ENCODE measurements at places on chromosomes 2 and 18.

DNA sequence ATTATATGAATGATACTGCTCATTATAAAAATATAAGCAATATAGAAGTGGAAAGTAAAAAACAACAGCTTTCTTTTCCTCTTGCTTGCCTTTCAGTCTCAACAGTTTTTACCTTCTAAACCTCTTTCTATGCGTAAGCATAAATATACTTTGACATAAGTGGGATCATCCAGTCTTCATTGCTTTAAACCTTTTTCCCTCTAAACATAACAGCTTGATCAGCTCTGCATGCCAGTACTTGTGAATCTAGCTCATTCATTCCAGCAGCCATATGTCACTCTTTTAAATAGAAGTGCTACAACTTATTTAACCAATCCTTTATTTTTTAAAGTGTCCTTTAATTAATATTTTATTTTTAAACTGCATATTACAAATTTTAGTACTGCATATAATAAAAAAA is 88.1 kb downstream of the TTC27 start:
- DNase-seq: no peak

DNA sequence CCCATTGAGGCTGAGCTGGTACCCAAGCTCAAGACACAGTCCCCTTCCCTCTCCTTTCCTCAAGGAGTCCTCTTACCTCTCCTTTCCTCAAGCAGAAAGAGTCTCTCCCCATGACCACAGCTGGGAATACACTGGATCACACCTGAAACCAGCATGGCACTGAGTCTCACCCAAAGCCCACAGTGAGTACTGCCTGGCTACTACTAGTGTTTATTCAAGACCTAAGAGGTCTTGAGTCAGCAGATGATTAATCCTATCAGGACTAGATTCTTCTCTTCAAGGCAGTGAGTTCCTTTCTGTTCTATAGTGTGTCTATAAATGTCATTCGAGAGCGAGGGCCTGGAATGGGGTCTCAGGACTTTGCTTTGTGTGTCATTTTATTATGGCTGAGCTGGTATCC is 111.4 kb downstream of the METTL4 start:
- no peak for DNase-seq

GRCh38 chr2:212494418-212495020 is 44.1 kb downstream of the ERBB4 start:
- DNase-seq: no peak

DNA sequence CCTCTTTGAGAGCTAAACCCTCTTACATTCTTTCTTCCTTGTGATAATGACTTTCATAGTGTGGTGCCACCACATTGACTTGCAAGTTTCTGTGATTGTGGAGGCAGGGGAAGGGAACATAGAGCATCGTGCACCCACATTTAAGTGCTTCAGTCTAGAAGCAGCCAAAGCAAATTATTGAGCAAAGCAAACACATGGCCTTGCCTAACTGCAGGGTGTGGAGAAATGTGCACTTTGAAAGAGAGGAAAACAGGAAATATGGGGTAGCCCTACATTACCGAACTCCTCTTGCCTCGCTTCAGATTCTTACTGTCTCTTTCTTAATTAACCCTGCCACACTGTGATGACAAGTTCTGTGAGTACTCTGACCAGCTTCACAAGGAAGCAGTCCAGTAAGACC is 814.6 kb downstream of the SLC4A3 start:
- DNase-seq: no peak

DNA sequence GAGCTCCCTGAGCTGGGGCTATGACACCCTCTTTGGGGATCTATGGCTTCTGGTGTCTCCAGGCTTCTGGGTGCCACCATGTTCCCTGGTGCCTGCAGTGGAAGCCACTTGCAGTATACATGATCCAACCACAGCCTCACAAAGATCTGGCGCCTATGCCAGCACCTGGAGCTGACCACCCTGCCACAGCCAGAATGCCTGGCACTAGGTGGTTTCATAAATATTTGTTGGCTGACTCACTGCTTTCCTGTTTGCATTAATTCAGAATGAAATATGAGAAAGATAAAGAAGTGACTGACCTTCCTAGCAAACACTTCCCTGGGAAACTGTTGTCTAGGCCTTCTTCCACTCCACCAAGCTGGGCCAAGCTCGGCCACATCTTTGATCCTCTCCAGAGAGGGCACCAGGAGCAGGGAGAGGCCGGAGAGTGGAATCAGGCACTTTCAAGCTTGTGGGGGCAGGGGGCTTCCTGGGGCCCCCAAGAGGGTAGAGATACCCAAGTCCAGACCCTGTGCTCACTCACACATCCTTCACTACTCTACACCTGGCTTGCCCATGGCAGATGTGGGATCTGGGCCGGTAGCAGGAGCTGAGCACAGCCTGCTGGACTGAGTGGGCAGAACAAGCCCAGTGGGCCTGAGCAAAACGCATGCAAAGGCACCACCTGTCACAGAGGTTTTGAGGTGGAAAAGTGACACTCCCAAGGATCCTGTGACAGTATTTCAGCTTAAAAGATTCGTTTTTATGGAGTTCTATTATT is 565.7 kb downstream of the SLC4A3 start:
- peak; percentile 77 for DNase-seq

DNA sequence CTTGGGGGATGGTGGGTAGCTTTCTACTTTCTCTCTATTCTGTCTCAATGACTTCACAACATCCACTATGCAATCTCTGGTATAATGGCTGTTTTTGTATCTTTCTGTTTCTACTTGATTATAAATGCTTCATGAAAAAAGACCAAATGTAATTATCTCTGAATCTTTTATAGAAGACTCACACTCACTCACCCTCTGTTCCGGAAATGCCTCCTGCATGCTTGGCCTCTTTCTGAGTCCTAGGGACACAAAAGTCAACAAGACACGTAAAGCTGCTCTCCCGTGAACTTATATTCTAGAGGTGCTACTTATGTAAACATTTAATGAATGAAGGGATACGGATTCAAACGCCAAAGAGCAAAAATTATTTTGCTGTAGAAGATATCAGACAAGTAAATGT is 502.2 kb upstream of the SOX11 start:
- no peak for DNase-seq

- DNase-seq: no peak
Observed at GRCh38 chr2:239236808-239237205, 164.0 kb downstream of the HDAC4 start.

DNA sequence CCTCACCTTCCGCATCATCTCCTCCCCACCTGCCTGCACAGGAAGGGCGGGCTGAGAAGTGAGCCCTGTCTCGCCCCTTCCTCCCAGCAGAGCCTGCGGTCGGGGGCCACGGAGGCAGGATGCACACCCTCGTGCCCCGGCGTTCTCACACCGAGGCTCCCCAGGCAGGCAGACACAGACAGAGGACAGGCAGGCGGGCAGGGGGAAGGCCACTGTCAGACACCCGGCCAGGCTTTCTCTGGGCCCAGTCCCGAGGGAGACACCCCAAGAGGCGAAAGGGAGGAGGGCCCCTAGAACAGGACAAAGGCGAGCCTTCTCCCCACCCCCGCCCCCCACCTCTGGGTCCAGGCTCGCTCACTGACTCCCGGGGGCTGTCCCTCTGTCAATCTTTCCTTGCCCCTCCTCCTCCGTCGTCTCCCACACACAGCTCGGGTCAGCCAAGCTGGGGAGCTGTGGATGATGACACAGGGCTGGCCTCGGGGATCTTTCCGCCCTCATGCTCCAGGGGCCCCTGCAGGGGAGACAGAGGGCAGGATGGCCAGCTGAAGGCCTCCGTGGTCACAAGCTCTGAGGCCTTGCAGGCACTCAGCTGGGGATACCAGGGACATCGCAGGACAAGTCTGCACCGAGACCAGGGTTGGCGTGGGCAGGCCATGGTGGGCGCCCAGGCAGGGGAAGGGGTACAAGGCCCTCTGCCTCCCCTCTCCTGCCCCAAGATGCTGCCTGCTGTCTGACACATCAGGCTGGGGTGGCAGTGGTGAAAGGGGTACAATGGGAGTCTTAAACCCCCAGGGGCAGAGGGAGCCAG is 24.9 kb downstream of the BIN1 start:
- DNase-seq: no peak

DNA sequence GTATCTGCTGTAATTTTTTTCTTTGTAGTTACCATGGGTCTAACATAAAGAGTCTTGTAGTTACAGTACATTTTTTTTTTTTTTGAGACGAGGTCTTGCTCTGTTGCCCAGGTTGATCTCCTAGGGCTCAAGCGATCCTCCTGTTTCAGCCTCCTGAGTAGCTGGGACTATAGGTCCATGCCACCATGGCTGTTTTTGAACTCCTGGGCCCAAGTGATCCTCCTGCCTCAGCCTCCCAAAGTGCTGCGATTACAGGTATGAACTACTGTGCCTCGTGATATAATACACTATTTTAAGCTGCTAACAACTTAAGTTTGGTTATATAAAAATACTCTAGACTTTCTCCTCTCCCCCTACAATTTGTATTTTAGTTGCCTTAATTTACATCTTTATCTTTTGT is 46.3 kb downstream of the ASB1 start:
- DNase-seq: no peak

DNA sequence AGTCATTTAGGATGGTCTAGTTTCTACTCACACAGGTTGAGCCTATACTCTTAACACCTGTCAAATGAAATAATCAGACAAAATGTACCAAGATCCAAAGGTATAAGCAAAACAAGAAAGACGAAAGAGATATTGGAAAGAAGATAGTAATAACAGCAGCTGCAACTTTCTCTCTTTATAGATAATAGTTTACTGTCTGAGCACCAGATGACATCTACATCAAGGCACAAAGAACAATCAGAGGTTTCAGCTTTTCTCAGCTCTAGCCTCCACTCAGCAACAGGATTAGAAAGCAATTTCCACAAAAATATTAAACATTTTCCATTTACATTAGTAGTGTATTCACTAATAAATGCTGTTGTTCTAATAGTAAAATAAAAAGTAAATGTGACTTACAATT is 66.3 kb downstream of the RTTN start:
- no peak for DNase-seq

DNA sequence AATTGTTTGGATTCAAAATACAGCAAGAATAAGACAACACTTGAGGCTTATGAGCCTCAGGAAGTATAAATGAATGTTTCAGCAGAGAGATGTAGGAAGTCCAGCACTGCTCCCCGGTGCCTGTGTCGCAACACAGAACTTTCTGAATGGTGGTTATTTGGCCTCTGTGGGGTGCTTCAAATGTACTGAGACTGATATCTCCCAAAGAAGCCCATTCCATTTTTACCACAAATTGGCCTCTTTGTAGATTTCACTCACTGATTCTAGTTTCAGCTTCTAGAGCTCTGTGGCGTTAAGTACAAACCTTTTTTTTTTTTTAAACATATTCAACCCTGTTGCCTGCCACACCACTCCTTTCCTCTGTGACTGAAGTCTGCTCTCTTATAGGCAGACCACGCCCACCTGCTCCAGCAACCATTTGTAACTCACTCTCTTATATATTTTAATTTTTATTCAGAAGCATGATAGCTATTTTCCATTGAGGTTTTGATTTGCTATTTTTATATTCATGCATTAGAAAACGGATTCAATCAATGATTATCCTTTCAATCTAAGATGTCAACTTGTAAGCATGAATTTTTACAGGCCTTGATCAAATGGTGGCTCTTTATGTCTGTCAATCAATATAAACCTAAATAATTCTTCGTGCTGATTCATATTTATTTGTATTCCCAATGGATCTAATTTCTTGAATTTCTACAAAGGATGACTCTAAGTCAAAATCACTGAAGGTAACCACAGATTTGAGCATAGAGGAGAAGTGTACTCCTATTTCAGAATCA is 277.1 kb upstream of the CCDC68 start:
- no peak for DNase-seq

DNA sequence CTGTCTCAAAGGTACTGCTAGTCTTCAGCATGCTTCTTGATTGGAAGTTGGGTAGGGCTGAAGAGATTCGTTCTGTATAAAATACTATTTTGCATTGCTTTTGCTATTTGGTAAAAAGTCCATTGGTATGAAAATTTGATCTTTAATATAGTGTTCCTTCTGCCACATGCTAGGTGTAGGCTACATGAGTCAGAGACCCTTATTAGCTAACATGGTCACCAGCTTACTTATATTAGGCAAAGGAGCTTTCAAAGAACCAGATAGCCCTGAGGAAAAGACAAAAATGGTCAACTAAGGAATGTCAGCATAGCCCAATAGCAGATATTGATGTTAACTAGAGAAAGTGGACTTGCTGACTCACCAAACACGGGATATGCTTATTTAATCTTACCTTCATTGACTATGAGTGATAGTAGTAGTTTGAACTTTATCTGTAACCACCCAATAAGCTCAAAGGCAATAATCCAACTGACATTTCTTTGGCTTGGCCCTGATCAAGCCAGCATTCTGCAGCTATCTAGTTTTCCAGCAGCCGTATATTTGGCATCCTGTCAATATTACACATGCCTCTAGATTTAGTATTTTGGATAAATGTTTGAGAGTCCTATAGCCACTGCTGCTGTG is 110.0 kb downstream of the TPGS2 start:
- no peak for DNase-seq

GRCh38 chr18:77108001-77108692 is 24.4 kb downstream of the MBP start:
- DNase-seq: no peak

- no peak for DNase-seq
Observed at GRCh38 chr2:15141211-15141610, 419.9 kb downstream of the NBAS start.

GRCh38 chr2:52222128-52222527 is 1190.2 kb upstream of the NRXN1 start:
- no peak for DNase-seq

- no peak for DNase-seq
Observed at GRCh38 chr2:98294711-98295110, 51.5 kb upstream of the CNGA3 start.

- no peak for DNase-seq
Observed at GRCh38 chr2:219538504-219538951, 5.1 kb downstream of the CHPF start.

- no peak for DNase-seq
Observed at GRCh38 chr18:53747663-53748160, 476.8 kb downstream of the MBD2 start.

Data from SW480 (cell line).